Left lobe of liver (tissue), 2 donors: ENCODE measurements at places on chromosomes 12 and 14.

- no peak for DNase-seq
These were observed 68.0 kb downstream of the MED13L start for GRCh38 chr12:116209503-116209902.

GRCh38 chr12:77968021-77968420, 137.3 kb downstream of the NAV3 start:
- no peak for DNase-seq

DNA sequence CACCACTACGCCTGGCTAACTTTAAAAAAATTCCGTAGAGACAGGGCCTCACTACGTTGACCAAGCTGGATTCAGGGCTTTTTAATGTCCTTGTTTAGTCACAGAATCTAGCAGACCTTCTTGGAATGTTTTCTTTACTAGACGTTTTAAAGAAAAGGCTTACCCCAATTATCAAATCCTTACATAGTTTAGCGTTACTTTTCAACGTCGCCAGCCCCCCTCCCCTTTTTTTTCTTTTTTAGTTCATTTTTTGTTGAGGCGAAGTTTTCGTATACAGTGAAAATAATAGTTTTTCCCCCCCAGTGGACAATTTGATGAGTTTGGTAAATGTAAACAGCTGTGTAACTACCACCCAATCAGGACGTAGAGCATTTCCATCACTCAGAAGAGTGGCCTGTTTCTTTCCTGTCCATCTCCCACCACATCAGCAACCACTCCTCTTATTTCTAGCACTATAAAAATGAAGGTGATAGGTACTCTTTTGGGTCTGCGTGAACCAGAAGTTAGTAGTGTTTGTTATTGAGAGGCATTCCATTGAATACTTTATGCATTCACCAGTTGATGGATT, 753 bp upstream of the DLGAP5 start:
- no peak for DNase-seq

DNA sequence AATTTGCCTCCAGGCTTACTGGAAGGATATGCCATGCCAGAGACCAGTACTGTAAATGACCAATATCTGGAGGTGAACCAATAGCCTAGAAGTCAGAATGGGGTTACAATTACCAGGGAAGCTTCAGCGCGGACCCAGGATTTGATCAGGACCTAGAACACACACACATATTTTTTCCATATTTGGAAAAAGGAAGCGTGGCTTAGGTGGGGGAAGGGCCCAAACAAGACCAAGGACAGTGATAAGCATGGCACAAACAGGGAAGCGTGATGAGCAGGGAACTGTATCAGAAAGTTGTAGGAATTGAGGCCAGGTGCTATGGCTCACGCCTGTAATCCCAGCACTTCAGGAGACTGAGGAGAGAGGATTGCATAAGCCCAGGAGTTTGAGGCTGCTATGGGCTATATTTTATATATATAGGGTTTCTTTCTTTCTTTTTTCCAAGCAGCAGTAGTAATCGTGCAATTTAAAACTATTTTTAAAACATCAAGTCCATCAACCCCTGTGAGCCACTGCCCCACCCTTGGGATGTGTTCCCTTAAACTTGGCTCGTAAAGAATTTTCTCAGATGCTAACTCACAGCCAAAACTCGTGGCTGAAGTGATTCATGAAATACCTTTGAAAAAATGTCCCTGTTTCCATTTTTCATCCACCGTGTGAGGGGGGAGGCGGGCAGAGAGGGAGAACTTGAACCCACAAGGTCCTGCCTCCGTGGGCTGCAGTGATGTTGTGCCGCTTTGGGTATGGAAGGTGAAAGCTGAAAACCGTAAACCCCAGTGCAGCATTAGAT, 16.7 kb downstream of the HRK start:
- no peak for DNase-seq
